ENCODE measurements at places on chromosomes 1 and 21.
A peak's percentile ranks its signal among the peaks of the same experiment; 100 is the strongest.

GRCh38 chr1:94926126-94926914 lies 590 bp downstream of the CNN3 start:
- DNase-seq = peak; percentile 36

DNA sequence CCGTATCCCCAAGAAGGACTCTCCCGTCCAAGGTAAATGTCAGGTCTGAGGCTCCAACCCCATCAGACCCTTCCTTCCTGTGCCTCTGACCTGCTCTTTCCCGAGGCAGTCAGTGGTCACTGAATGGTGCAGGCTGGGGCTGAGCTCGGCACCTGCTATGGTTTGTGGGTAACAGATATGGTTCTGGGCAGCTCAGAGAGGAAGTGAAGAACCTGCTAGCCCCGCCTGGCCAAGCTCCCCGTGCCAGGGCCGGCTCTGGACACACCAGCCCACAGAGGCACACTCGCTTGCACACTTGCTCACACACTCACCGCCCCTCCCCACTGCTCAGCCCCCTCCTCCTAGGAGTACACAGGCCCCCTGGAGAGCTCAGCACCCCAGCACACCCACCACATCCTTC lies 16.4 kb downstream of the NCMAP start:
- DNase-seq = no peak

GRCh38 chr1:39672551-39672947 lies 642 bp upstream of the NT5C1A start:
- DNase-seq = peak; percentile 49

DNA sequence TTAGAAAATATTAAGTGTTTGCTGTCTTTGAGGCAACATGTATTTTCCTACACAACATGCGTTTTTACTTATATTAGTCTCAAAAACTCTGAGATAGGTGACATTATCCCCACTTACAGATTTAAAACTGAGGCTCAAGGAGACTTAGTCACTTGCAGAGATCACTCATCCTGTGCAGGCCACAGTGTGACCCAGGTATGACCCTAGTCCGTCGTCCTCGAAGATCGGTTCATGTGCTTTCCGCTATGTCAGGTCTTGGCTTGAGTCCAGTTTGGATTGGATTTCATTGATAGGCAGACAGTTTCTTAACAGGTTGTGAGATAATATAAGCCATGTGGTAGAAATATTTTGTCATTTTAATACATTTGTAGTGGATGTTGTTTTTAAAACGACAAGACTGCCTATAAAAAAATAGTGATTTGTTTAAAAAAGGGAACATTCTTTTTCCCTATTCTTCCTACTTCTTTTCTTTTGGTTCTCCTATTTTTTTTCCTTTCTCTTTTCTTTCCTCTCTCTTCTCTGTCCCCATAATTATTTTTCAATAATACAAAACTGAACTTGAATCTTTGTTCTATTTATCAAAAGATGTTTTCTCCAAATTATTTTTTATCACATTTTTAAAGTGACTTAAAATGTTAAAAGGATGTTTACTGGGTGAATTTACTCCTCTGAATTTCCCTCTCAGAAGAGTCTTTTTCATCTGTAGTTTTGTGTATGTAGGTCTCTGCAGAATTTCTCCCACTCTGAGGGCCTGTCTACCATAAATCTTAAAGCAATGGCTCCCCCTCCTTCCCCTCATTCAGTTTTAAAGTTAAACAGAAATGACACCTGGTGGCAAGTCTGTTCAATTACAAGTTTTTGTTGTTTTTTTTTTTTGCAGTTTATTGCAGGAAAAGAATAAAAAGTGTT lies 81.8 kb downstream of the PHTF1 start:
- DNase-seq = no peak

DNA sequence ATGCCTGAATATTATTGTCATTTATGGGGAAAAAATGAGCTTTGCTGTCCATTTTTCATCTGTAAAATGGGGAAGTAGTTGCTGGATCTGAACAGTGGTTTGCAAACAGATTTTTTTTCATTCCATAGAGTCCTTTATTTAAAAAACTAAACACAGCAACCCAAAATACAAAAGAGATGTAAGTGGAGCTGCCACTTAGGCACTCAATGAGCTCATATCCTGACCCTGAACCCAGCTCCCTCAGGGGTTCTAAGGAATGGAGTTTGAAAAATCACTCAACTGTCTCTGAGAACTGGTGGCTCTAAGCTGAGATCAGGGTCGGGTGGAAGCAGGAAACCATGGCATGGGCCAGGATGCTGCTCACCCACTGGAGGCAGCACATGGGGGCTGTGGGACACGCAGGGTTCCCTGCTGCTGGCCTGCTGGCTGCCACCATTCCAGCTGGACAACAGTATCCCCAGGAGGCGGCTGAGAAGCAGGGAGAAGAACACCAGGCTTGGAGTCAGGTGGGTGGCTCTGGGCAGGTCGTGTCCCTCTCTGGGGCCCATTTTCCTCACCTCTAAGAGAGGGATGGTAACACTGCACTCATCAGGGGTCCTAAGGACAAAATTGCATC lies 9.6 kb upstream of the ECE1 start:
- no peak for DNase-seq

DNA sequence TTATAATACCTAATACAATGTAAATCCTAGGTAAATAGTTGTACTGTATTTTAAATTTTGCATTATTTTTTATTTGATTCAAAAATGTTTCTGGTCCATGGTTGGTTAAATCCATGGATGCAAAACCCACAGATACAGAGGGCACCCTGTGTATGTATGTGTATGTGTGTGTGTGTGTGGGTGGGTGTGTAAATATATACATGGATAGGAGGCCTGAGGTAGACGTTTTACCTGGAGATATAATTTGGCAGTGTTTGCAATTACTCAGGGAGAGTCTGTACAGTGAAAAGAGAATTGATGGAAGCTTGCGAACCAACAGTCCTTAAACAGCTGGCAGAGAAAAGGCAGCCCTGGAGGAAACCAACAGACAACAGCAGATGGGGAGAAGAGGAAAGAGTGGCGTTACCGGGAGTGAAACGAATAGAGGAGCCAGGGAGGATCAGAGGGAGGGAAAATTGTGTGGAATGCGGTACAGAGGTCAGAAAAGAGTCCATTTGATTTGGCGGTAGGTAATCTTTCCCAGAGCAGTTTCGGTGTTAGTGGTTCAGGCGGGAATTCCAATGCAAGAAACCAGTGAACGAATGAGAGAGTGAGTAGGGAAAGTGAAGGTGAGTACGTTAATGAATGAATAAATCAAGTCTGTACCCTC lies 47.9 kb upstream of the NBL1 start:
- no peak for DNase-seq

DNA sequence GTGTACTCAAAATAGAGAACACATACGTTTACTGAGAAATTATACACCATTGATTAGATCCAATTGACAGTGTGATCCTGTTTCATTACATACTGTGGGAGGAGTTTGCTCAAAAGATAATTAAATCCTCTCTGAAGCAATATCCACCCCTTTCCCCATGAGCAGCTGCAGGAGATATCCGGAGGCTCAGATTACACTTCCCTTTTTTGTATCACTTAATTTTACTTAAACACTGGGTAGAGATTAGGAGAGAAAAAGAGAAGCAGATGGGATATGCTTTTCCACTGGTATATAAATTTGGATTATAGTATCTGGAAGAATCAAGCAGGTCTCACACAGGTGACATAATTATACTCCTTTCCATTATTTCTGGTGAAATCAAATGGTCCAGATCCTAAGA lies 333.3 kb upstream of the ZRANB2 start:
- no peak for DNase-seq

- no peak for DNase-seq
These were observed 38.9 kb downstream of the EIF2D start for GRCh38 chr1:206573319-206573718.

- DNase-seq = no peak
These were observed 217.7 kb downstream of the URB2 start for GRCh38 chr1:229843627-229844238.

DNA sequence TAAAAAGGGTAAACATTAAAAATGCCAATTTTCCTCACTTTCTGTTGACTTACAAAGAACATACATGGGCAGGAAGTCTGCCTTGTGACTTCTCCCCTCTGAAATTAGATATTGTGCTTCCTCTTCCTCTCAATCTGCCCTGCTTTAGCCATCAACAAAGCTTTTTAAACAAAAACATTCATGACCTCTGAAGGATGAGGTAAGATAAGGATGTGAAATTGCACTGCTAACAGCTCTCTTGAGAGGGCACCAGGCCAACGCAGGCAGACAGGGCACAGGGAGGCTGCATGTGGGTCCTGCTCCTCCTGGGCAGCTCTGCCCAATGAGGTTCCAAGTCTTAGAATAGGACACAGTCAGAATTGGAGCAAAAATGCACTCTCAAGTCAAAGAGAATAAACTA lies 62.1 kb downstream of the DEGS1 start:
- peak; percentile 16 for DNase-seq

DNA sequence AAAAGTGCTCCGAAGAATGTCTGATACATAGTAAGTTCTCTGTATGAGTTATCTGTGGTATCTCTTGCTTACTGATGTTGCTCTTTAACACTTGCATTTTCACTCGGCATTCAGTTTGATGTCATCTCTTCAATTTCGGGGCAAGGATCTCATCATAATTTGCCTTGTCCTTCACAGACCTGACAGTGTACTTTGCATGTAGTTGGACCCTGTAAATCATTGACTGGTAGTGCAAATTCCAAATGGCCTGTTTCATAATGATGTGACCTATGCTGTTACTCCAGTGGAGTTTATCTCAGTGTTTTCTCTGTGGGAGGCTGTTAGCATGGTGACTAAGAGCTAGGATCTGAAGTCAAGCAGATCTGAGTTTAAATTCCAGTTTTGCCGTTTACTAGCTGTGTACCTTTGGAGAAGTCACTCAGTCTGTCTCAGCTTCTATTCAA lies 34.2 kb upstream of the ABCD3 start:
- no peak for DNase-seq

DNA sequence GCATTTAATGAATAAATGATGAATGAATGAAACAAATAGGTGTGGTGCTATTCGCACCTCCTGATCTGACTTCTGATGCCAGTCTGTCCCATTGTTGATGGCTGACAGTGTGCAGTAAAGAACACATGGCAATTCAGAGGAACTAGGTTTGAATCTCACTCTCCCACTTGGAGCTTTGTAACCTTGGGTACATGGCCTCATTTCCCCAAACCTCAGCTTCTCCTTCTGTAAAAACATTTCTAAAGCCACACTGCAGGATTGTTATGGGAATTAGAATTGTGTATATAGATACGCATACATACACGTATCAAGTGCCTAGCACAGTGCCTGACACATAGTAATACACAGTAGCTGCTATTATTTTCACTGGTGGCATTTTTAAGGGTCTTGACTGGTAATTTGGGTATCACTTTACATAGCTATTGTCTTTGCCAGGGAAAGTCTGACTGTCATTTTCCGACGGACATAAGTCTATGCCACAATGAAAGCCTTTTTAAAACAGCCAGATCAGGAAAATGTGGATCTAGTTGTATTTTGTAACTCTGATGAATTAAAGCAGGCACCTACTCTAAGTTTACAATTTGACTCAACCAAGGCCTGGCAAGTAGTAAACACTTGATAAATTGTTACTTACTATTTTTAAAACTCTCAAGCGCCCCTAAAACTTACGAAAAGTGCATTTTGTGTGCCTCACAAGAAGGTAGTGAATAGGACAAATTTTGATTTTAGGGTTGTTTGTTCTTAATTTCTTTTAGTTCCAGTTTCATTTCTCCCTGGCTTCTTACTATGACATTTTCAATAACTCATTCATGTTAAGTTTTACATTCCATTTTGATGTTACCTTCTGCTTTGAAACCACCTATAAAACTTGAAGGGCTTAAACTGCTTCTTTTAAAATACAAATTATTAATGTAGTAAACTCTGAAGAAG lies 164.4 kb downstream of the SDCCAG8 start:
- no peak for DNase-seq

DNA sequence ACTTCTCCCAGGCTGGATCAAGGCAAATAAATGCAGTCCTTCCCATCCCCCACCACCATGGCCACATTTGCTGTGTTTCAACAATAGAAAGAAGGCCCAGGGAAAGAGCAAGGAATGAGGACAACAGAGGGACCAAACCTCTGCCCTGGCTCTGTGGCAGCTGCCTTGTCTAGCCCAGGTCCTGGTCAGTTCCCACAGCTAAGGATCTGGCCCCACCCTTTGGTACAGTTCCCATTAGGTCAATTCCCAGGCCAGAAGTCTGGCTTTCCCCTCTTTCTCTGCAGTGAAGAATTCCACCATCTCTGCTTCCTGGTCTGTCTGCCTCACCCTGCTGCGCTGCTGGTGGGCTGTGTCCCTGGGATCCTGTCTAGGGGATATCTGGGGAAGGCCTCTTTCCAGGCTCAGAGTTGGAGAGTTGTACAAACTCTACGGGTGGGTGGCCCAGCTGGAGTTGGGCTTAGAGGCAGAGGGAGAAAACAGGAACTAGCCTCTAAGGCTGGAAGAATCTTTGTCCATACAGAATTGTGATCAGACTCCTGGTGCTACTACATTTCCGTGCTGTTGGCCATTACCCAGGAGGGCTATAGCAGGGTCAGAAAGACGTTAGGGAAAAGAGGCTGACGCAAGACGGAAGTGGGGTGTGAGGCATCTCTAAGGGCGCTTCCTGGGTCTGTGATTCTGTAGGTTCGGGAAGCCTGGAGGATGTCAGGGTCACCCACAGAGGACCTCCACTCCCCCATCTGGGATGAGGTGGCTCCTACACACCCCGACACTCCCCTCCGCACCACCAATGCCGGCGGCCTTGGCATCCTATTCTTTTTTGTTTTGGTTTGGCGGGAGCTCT lies 953 bp upstream of the NDUFS2 start:
- no peak for DNase-seq

DNA sequence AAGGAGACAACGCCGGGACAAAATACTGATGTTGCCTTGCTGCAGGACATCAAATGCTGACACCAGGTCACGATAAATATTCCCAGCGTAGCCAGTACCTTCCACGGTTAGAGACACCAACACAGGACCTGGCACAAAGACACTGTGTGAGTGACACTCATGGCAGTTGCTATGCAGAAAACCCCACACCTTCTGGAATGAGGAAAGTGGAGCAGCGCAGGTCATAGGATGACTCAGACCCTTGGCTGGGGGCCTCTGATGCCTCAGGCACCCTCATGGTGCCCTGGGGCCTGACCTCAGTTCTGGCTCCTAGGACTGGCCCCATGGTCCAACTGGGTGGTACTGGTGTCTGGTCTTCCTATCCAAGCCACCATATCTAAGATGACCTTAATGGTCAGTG lies 7.0 kb downstream of the DCST2 start:
- no peak for DNase-seq

DNA sequence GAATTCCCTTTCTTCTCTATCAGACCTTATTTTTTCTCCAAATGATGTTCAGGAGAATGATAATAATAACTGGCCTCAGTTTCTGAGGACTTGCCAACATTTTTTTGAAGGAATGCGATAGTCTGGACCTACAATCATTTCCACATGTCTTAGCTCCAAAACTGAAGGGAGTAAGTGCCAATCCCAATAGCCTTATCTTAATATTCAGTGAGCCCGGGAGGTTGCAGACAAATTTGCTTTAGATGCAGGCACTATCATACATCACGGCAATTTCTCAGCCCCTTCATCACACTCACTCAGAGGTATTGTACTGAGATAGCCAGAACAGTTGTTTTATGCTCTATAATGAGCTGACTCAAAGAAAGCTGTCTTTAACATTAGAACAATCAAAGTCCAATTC lies 796.9 kb downstream of the ADGRL2 start:
- DNase-seq = no peak

GRCh38 chr1:184965944-184966860 lies 8.1 kb downstream of the NIBAN1 start:
- no peak for DNase-seq
